T-helper 17 cell (primary cell): ENCODE measurements at places on chromosomes 3 and 15. TPM values are rescaled to one million over a fixed set of nuclear protein-coding genes. Genes with fewer than 3 reads are reported as not detected.

- no peak for DNase-seq
These were observed 418.2 kb upstream of the ZNF717 start for GRCh38 chr3:76203578-76203977.

DNA sequence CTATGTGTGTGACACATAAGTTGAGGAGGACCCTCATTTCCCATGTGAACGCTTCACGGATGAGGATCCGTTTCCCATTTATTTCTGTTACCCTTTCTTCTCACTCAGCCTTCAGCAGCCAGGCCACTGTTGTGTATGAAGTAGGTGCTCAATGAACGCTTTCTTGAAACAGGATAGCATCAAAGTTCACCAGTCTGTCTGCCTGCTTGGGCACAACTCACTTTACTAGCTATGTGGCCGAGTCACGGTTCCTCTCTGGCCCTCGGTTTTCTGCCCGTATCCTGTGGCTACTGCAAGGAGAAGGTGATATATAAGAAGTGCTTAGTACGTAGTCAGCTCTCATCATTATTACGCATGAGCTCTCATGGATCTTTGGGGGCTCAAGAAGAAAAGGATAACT lies 22.4 kb downstream of the ACSBG1 start:
- DNase-seq = no peak

- no peak for DNase-seq
These were observed 40.9 kb upstream of the CCR2 start for GRCh38 chr3:46312991-46313390.

- DNase-seq = no peak
These were observed 25.8 kb downstream of the KLHL6 start for GRCh38 chr3:183529717-183530116.

DNA sequence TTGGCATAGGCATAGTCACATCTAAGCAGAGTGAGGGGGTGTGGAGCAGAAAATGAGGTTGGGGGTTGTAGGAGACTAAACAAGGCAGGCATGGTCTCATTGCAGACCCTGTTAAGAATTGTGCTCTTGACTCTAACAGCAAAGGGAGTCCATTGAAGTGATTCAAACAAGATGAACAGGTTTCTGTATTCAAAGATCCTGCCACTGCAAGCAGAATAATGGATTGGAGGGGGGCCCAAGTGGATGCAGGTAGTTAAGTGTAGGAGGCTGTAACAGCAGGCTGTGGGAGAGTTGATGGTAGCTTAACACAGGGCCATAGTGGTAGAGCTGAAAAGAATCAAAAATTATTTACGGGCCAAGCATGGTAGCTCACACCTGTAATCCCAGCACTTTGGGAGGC lies 34.4 kb downstream of the CASR start:
- no peak for DNase-seq

DNA sequence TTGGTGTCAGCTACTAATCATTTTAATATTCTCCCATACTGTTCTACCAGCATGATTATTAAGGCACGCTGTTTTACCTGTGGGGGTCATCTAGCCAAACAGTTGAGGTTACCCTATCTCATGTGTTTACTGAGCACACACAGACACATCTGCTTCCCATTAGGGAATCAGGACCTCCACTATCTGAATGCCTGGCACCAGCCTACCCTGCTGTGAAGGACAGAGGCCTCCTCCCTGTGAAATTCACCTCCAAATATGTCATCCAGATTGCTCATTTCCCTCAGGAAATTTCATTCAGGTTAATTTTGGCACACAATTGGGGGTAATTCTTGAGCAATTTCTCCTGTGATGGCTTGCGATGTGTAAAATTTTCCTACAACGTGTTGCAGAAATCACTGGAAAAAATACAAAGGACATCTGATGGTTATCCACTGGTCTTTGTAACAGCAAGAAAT lies 155.6 kb upstream of the NR2E3 start:
- DNase-seq = no peak

DNA sequence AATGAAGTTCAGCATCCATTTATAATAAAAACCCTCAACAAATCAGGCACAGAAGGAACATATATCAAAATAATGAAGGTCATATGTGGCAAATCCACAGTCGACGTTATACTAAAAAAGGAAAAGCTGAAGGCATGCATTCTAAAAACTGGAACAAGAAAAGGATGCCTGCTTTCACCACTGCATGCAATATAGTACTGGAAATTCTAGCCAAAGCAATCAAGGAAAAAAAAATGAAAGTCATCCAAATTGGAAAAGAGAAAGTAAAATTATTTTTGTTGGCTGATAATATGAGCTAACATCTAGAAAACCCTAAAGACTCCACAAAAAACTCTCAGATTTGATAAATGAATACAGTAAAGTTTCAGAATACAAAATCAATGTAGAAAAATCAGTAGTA lies 1123.2 kb downstream of the TBL1XR1 start:
- no peak for DNase-seq

- DNase-seq = no peak
These were observed 38.2 kb downstream of the B3GALNT1 start for GRCh38 chr3:161066930-161067329.

- DNase-seq = no peak
These were observed 28.1 kb upstream of the LXN start for GRCh38 chr3:158700559-158700958.

DNA sequence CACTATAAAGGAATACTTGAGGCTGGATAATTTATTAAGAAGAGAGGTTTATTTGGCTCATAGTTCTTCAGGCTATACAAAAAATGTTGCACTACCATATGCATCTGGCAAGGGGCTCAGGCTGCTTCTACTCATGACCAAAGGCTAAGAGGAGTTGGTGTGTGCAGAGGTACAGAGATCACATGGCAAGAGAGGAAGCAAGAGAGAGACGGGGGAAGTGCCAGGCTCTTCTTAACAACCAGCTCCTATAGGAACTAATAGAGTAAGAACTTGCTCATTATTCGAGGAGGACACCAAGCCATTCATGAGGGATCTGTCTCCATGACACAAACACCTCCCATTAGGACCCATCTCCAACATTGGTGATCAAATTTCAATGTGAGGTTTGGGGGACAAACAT lies 6.0 kb upstream of the FNDC3B start:
- no peak for DNase-seq

The PTPN9 gene
- total RNA-seq = 21.6 TPM

The PCSK6 gene
- 1.9 TPM for total RNA-seq

The GPR15 gene
- 181 TPM for total RNA-seq

The IL12A gene
- total RNA-seq = 3.2 TPM

The CIB2 gene
- 0.63 TPM for total RNA-seq

The SLC28A2 gene
- total RNA-seq = not detected

The NRROS gene
- 15.1 TPM for total RNA-seq
